Effector memory CD8-positive, alpha-beta T cell (primary cell): ENCODE measurements at places on chromosomes 6 and 20.

- DNase-seq: no peak
These were observed 69.1 kb downstream of the NRSN1 start for GRCh38 chr6:24194978-24195700.

DNA sequence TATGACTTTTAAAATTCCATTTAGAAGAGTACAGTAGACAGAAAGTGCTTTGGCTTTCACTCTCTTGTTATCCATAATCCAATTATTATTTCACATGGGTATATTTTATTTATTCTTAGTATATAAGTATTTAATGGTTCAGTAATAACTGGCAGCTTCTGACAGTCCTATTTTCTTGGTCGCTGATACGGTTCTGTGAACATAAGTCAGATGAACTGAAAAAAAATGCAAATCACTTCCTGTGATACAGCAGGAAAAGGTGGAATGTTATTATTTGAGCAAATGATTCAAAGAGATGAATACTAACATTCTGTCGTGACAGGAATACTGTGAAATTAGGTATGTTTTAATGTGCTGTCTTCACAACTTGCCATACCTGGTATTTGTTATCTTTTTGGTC lies 132.3 kb downstream of the ARHGAP18 start:
- no peak for DNase-seq

- DNase-seq: no peak
These were observed 58.6 kb upstream of the ZNF217 start for GRCh38 chr20:53652090-53652858.

- no peak for DNase-seq
These were observed 70.6 kb downstream of the DCDC2 start for GRCh38 chr6:24287239-24287638.

DNA sequence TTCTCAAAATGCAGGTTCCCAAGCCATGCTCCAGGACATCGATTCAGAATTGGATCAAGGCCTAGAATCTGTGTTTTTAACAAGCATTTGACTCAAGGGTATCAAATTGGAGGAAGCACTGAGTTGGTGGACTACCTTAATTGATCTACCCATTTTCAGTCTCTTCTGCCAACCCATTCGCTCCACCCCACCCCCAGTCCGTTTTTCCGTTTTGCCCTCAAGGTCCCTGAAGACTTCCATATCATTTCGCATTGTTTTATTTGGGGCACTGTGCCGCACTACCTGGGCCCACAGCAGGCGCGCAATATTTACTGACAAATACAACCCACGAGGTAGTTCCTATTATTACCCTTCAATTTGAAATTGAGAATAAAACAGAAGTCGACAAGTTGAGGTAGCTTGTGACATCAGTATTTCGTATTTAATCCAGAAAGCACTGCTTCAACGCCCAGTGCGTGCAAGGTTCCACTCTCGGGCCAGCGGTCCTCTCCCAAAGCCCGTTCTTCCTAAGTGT lies 557 bp upstream of the DHX35 start:
- no peak for DNase-seq

- DNase-seq: no peak
These were observed 36.6 kb downstream of the MOCS1 start for GRCh38 chr6:39897698-39898097.

DNA sequence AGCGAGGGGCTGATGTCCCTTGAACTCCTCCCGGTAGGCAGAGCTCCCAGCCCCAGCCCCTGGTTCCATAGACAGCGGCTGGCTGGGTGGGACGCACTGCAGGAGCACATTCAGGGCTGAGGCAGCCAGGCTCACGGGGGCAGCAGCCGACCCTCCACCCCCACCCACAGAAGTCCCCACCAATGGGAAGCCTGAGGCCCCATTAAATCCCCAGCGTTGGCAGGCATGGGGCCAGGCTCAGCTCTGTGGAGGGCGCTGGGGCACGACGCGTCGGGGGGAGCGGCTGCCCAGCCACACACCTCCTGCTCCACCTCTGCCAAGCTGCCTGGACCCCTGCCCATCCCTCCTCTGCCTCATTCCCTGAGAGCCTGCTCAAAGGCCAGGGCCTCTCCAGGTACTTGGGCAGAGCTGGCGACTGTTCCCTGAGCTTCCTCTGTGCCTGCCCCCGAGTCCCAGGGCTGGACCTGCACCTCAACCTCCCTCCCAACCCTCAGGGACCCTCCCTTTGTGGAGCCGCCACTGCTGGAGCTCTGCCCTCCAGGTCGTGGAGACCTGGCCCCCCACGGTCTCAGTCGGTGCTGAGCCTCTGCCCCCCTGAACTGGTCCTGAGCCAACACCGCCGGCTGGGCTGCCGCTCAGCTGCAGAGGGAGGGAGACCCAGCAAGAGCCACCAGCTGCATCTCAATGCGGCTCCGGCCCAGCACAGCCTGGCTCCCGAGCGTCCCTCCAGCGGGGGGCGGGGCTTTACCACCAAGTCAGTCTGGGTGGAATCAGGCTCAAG lies 9.1 kb downstream of the CHRNA4 start:
- DNase-seq: no peak

GRCh38 chr6:78916411-78916810 lies 49.1 kb downstream of the IRAK1BP1 start:
- DNase-seq: no peak

DNA sequence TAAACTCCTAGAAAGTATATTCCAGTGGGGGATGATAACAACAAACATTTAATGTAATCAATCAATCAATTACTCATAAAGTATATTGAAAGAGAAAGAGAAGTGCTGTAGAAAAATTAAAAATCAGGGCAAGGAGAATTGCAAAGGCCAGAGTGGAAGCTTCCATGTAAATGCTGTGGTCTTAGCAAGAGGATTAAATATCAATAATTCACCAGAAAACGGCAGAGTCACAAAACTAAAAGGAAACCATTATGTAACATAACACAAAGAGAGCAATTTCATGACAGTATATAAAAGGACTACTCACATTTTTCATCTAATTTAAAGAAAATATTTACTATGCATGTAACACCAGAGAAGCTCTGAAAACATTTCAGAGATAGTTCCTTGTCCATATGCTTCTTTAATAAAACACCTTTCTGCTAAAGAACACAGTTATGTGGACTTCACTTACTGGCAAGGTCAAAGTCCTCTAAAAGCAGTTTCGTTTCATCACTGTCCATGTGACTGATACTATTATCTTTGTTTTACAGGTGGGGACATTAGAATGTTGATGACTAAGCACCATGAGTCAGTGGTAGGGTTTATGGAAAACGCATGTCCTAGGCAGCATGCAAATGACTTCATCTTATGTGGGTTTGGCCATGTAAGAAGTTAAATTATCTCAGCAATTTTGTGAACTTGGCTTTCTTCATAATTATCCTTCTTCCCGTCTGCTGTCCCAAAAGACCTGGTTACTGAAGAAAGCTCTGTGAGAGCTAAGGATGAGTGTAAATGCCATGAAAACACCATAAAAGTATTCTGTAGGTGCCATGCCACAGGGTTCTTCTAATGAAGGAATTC lies 185.8 kb upstream of the TENT5A start:
- DNase-seq: no peak

GRCh38 chr6:47248446-47248845 lies 61.3 kb downstream of the TNFRSF21 start:
- no peak for DNase-seq

GRCh38 chr20:5095931-5096330 lies 23.8 kb downstream of the PCNA start:
- no peak for DNase-seq

DNA sequence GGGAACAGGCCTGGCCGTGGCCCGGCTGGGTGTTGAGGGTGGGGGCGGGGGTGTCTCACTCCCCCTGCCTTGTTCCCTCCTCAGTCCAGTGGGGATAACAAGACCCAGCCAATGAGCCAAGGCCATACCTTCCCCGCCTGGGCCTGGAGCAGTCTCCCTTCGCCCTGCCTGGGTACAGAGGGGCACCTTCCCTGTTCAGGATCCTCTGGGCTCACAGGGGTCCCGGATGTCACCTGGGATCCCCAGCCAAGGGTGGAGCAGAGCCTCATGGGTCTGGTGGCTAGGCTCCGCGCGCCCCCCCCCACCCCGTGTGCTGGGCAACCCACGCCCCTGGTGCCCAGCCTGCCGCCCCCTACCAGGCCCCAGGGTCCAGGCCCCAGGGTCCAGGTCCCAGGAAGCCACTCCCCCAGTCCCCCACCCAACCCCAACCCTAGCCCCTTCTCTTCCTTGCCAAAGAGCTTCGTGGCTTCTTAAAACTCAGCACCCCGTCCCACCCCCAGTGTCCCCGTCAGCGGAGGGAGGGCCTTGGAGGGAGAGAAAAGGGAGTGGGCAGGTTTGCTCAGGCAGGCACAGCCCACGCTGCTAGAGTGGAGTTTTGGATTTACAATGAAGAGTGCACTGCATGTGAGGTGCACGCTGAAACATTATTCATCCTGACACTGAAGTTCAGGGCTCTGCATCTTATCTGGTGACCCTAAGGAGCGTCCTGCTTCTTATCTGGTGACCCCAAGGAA lies 11.8 kb downstream of the HRH3 start:
- DNase-seq: no peak

DNA sequence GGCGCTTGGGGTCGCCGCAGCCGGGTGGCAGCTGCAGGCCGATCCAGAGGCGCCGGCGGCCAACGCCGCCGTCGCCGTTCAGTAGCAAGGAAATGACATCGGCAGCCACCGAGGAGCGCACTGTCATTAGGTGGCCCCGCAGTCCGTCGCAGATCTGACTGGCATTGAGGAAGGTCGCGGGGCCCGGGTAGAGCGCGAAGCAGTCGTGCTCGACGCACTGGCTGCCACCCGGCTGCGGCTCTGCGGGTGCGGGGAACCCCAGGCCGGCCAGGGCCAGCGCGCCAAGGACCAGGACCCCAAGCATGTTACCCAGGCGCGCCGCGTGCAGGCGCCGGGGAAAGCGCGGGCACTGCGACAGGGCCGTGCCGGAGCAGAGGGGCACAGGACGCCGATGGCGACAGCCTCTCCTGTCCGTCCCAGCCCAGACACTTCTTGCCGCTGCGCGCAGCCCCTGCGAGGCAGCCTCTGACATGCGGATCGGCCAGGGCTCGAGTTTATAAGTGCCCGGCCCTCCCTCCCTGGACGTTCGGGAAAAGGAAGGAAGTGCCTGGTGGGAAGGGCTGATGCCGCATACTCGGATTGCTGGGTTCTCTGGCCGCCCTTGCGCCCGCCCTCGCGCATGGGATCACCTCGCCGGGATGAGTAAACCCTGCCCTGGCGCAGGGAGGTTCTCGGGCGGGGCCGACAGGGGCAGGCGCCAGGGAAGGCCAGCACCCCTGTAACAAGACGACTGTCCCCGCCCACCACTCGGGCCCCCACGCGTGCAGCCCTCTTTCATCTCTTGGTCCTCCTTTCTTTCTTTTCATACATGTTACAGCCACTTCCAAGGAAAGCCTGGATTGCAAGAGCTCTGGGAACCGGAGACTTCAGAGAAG lies at the start of gene THBD:
Gene THBD (minus strand): TSS at position 472 of the 875 bp plus-strand sequence. CDS start 168 bp downstream, at position 304.
- DNase-seq: no peak

DNA sequence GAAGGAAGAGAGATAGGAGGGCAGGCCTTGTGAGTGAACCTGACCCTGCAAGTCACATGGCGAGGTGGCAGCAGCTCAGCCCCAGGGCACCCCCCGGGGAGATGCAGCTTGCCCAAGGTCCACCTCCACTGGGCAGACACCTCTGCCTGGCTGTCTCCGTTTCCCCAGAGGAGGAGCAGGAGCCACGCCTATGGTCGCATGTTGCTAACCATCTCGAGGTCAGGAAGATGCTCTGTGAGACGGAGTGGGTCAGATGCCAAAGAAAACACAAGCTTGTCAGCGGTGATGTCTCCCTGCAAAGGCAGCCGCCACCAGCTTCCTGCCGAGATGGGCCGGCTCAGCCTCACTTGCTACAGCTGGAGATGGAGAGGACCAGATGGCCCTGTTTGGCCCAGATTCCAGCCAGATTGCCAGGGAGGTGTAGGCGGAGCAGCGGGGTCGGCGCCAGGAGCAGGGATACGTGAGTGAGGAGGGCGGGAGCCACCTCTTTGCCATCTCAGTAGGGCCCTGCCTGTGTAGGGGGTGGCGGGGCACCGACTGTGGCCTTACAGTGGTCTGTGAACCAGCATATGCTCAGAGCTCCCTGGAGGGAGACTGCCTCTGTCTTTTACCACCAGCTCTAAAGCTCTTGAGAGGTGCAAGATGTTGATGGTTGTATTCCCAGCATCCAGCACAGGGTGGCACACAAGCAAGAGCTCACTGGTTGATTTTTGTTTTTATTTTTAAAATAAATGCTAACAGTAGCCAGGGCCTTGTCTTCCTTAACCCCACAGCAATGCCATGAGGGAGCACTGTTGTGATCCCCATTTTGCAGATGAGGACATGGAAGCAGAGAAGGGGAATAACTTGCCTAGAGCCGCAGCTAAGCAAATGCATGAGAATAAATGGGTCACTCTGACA lies 42.9 kb upstream of the FAM83D start:
- DNase-seq: no peak

GRCh38 chr6:100952006-100952405 lies 70.9 kb upstream of the ASCC3 start:
- no peak for DNase-seq

GRCh38 chr6:53771785-53772624 lies 22.8 kb upstream of the LRRC1 start:
- DNase-seq: no peak

DNA sequence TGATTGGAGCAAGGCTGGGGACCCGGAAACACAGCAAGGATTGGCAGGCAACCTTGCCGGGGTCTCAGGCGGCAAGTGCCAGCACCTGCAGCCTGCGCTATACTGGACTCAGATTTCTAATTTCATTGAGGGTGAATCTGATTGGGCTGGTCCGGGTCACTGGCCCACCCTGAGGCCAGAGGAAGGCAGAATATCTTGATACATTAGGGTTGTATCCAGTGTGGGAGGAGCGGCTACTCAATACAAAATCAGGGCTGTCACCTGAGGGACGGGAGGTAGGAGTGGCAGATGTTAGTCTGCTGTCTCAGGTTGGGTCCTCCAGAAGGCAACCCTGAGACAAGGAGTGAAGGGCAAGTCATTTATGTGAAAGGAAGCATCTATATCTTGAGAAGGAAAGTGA lies 40.7 kb downstream of the BFSP1 start:
- DNase-seq: no peak

- DNase-seq: no peak
These were observed 175.7 kb downstream of the ALDH8A1 start for GRCh38 chr6:134774201-134774638.

GRCh38 chr6:129863664-129864063 lies 2.5 kb upstream of the TMEM244 start:
- DNase-seq: no peak

DNA sequence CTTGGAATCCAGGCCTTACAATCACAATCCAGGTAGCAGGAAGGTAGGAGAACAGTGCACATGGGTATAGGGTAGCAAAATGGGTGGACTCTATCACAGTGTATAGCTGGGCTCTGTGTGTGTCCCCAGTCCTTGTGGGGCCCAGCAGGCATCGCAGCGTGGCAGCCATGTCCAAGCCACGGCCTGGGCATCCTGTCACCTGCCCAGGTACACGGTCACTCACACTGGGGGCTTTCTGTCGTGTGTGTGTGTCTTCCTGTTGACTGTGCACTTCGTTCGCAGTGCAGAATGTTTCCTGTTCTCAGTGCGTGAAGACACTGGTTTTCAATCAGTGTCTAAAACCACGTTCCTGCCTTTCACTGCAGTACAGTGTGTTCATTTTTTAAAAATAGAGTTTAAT lies 523.2 kb upstream of the JARID2 start:
- DNase-seq: no peak

- DNase-seq: no peak
These were observed 25.0 kb downstream of the CRYBG1 start for GRCh38 chr6:106385530-106385929.
